ENCODE measurements at places on chromosomes 2 and 18.

GRCh38 chr18:3605954-3606443, 156.0 kb downstream of the TGIF1 start:
- DNase-seq: no peak

DNA sequence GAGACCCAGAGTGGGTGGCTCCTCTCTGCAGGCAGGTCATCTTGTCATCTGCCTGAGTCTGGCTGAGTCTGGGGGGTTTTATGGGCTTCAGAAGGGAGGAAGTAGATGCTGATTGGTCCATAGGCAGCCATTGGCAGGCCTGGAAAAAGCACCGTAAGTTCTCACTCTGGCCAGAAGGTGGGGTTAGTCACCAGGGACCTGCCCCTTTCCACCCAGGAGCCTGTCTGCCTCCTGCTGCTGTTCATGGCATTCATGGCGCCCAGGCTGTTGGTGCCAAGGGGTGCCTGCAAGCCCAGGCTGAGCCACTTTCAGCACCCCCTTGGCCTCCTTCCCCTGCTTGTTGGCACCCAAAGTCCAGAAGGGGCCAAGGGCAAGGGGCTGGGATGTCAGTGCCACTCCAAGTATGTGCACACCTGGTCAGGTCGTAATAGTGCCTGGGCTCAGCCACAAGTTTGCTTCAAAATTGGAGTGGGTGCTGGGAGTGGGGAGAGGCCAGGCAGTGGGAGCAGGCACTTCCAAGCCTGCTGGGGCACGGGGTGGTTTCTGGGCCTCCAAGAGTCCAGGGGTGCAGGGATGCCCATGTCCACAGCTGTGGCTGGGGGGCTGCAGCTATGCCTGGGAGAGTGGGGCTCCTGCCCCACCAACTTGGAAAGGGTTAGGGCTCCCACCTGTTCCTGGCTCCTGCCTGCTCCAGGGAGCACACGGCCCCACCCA, 178.1 kb downstream of the FAM210A start:
- DNase-seq: peak; percentile 29

DNA sequence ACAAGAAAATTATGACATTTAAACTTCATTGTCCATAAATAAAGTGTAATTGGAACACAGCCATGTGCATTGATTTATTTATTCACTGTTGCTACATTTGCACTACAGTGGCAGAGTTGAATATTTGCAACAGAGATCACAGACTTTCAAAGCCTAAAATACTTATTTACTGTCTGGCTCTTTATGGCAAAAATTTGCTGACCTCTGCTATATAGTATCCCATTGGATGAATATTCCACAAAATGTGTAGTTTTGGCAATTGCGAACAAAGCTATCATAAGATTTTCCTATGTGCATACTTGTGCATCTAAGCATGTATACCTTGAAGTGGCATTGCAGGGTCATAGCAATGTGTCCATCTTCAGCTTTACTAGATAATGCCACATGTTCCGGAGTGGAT, 32.1 kb downstream of the CCDC85A start:
- DNase-seq: no peak

DNA sequence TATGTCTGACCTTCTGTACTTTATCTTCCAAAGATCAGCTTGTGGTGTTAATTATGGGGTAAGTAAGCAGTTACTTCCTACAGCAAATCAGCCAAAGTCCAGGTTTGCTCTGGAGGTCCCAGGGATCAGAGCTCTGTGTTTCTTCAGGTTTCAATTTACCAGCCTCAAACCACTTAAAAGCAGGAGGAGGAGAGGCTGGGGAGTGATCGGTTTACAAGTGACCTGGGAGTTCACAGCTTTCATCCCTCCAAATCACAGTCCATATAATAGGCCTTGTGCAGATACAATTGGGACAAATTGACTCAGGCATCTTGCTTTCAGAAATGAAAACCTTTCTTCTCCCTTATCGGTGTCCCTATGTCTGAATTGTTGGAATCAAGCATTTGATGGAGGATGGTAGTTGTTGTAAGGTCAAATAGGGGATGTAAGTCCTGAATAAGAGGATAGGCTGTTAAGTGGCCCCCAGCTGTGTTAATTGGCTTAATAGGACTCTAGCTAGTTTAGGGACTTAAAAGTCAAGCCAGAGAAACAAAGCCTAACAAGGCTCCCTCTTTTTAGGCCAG, 188.0 kb upstream of the NT5C1B start:
- DNase-seq: no peak

- no peak for DNase-seq
Measured at GRCh38 chr2:151192681-151193080, 69.0 kb downstream of the RBM43 start.

- peak; percentile 52 for DNase-seq
Measured at GRCh38 chr2:201414099-201415023, 36.9 kb downstream of the TRAK2 start.

DNA sequence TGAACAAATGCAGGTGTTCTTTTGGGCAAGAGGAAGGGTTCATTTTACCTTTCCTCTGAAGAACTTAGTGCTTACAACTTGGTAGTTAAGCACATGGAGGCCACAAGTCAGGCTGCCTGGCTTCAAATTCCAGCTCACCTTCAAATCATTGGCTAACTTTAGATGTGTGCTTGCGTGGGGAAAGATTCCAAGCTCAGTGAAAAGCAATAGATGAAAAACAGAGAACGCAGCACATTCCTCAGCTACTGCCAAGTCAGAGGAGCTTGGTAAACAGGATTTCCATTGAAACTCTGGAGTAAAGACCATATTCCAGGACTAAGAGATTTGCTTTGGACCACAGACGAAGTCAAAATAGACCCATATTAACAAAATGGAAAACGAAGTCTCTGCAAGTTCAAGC, 96.3 kb upstream of the ASB18 start:
- no peak for DNase-seq

DNA sequence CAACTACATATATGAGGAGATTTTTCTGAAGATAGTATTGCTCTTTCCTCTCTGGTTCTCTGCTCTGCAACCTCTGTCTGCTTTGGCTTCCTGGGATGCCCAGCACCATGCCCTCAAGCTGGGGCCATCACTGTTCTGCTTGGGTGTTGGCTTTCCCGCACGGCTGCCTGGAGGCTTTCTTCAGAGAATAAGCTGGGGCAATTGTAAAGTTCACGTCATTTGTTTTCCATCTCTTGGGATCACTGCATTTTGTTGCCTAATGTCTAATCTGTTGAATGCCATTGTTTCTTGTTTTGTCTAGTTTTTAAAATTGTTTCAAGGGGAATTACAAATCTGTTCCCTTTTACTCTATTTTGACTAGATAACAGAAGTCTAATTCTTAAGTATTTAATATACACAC, 437.3 kb upstream of the NRP2 start:
- no peak for DNase-seq

- DNase-seq: no peak
Measured at GRCh38 chr2:142596334-142597088, 281.0 kb upstream of the KYNU start.

GRCh38 chr2:96489663-96490062, 15.5 kb downstream of the NEURL3 start:
- peak; percentile 48 for DNase-seq

DNA sequence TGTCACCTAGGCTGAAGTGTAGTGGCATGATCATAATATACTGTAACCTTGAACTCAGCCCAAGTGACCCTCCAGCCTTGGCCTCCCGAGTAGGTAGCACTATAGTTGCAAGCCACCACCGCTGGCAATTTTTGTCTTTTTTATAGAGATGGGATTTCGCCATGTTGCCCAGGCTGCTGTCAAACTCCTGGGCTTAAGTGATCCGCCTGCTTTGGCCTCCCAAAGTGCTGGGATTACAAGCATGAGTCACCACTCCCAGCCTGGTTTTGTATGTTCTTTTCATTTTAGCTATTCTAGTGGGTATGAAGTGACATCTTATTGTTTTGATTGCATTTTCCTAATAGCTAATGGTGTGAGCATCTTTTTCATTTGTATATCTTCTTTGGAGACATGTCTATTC, 11.3 kb upstream of the EXOC6B start:
- DNase-seq: no peak

- DNase-seq: no peak
Measured at GRCh38 chr2:69608109-69608508, 35.4 kb downstream of the AAK1 start.

DNA sequence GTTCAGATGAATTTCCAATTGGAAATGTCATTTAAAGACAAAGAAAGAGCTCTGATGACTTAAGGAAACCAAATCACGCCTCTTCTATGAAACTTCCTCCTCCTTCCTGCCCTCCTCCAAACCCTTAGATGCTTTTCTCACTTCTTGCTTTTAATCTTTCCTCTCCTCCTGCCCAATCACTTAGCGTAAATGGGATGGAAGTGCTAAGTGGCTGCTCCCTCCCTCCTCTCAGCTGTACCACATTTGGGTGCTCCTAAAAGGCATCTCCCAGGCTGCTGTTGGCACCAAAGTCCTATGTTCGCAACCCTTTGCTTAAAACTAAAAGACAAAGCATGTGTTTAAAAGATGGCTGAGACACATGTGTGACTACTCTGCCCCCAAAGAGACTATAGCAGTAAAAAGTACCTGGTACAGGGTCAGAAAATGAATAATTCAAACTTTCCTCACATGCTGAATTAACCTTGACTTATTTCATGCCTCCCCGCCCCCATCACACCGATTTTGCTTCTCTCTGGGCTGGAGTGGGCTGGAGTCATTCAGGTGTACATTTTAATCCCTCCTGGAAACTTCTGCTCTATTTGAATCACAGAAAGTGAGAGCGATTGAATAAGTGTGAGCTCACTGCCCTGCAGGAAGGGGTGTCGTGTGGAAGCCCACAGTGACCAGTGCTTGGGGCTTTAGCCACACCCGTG, 59.2 kb upstream of the KLF7 start:
- no peak for DNase-seq

GRCh38 chr2:240259924-240260529, 119.6 kb upstream of the OTOS start:
- DNase-seq: no peak

GRCh38 chr2:241739651-241740050, 5.2 kb downstream of the D2HGDH start:
- peak; percentile 62 for DNase-seq

DNA sequence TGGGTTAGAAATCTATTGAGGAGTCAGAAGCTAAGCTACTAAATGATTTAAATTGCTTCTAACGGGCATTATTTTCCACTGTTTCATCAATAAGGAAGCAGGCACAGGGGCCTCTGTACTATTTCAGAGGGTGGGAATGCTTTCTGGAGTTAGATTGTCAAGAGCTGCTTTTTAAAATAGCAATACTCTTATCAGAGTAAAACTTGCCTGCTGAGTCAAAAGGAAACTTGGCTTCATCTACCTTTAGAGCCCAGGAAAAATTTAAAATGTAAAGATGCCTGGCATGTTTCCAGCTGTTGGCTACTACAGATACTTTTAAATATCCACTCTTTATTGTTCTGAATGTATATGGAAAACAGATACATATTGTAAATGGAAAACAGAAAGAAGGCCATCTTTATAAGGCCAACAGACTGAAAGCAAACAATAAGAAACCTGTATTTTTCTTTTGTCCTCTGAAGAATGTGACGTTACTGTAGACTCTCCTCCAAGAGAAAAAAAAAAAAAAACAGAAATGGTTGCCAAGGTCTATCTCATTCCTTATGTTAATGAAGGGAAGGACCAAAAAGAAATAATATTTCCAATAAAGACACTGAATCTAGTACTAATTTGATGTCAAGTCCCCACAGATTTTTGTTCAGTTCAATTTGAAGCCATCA, 79.1 kb downstream of the FIGN start:
- DNase-seq: no peak

GRCh38 chr18:54946149-54946581, 13.1 kb downstream of the CCDC68 start:
- DNase-seq: peak; percentile 30

GRCh38 chr2:58631986-58632385, 390.9 kb upstream of the FANCL start:
- no peak for DNase-seq

DNA sequence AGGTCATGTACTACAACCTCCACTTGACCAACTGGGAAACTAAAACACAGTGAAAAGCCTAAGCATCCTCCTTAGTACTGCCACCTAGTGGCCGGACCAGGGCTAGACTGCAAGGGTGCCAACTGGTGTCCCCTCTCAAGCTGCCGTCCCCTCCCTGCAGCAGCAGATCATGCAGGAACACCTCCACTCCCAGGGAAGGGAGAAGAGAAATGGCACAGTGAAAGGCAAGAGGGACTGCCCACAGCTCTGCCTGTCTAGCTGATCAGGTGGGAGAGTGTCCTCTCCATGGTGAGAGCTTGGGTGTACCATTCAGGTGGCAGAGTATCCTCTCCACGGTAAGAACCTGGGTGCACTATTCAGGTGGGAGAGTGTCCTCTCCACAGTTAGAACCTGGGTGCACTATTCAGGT, 78.1 kb downstream of the AAK1 start:
- peak; percentile 82 for DNase-seq

- DNase-seq: no peak
Measured at GRCh38 chr2:18505703-18506341, 54.6 kb downstream of the RDH14 start.

- DNase-seq: peak; percentile 62
Measured at GRCh38 chr2:19046986-19047780, 311.2 kb downstream of the OSR1 start.

DNA sequence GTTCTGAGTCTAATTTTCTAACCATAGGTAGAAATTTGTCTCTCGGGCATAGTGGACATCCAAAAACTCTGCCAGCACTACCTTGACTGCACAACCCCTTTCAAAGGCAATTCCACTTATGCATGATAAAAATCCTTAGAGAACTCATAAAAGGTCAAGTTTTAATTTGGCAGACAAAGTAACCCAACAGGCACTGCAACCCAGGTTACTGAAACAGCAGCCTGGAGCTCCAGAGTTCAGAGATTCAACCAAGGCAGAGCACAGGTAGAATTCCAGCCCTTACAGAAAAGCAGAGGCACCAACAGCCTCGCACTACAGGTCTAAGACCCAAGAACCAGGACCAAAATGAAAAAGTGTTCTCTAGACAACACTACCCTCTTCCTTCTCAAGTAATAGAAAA, 1.8 kb downstream of the DTNB start:
- no peak for DNase-seq

DNA sequence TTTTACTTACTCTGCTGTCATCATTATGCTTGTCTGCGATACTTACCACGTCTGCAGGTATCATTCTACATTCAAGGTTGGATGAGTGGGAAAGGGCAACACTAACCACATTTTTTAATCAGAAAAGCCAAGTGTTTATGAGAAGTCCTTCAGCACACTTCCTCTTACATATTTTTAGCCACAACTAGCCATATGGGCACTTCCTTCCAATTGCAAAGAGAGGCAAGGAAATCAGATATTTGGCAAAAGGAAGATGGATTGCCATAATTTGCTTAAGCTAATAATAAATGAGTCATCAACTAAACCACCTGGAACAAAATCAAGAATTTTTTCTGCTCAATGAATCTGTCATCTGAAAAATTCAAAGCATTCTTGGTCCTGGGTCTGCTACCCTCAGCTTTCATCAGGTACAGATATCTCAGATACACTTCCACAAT, 16.7 kb upstream of the MRO start:
- peak; percentile 39 for DNase-seq

- no peak for DNase-seq
Measured at GRCh38 chr2:151817929-151818328, 10.3 kb downstream of the ARL5A start.

GRCh38 chr2:215489288-215489848, 53.5 kb upstream of the FN1 start:
- DNase-seq: no peak

GRCh38 chr18:12029786-12030584, 48.7 kb downstream of the IMPA2 start:
- no peak for DNase-seq
